ENCODE measurements at places on chromosomes 16 and 17.

- no peak for DNase-seq
These were observed 20.6 kb downstream of the TTYH2 start for GRCh38 chr17:74233937-74234336.

GRCh38 chr17:7988750-7989178, 13.7 kb upstream of the GUCY2D start:
- no peak for DNase-seq

- DNase-seq: no peak
These were observed 135.2 kb downstream of the SHISA9 start for GRCh38 chr16:13036600-13036999.

DNA sequence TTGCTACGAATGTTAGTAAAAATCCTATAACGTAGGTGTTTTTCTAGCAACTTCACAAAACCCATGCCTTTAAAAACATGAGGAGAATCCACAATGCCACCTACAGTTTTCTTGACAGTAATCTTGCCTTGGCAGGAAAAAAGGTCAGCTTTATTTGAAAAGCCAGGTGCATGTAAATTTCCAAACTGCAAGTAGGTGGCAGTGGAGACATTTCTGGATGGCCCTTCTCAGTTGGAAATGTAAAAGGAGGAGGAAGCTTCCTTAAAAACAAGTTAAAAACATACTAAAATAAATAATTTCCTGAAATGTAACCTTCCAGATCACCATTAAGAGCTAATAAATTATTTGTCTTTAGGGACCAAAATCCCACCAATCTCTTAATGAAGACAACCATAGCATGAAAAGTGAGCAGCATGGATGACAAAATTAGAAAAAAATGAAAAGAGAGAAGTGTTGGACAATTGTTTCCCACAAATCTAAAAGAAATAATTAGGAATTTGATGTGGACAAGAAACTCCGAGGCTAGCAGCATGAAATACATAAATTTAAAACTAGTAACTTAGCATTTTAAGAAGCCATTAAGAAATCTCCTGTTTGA, 152.2 kb downstream of the SNX11 start:
- no peak for DNase-seq

DNA sequence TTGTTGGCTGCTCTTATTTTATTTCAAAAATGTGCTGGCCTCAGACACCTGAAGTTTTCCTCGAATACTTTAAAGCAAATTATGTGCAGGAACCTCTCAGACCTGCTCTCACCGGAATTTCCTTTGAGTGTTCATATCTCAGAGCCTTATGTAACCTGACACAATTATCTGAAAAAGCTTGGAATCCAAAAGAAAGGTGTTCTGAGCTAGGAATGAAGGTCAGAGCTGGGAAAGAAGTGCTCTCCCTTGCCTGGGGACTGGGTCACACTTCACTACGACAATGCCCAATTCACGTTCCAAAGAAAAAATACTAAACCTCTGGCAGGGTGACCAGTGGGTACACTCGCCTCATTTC, 6.7 kb upstream of the HSD11B2 start:
- DNase-seq: no peak

- DNase-seq: no peak
These were observed 42.0 kb downstream of the COTL1 start for GRCh38 chr16:84575914-84576313.

DNA sequence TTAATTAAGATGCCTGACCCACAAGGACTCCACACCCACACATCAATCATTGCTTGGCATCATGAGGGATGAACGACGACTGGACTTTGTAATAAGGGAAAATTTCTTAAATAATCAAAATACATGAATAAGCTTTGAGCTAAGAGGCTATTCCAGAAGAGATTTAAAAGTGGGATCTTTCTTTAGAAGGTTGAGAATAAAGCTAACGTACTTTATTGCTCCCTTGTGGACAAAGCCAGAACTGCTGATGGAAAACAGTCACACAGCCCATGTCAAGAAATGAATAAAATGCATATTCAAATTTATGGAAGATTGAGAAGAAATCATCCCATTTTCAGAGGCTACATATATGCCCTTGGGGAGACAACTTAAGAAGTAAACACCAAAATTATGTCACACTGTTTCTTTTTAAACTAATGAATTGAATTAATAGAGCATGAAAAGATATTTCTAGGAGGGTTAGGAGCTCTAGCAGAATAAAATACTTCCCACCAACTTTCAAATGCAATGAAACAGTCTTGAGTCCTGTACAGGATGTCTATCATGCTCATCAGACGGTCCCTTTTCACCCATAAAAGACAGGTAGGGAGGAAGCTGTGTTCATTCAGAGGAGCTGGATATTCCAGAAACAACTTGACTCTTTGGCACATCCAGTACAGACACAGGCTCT, 60.2 kb upstream of the PHOSPHO1 start:
- no peak for DNase-seq

DNA sequence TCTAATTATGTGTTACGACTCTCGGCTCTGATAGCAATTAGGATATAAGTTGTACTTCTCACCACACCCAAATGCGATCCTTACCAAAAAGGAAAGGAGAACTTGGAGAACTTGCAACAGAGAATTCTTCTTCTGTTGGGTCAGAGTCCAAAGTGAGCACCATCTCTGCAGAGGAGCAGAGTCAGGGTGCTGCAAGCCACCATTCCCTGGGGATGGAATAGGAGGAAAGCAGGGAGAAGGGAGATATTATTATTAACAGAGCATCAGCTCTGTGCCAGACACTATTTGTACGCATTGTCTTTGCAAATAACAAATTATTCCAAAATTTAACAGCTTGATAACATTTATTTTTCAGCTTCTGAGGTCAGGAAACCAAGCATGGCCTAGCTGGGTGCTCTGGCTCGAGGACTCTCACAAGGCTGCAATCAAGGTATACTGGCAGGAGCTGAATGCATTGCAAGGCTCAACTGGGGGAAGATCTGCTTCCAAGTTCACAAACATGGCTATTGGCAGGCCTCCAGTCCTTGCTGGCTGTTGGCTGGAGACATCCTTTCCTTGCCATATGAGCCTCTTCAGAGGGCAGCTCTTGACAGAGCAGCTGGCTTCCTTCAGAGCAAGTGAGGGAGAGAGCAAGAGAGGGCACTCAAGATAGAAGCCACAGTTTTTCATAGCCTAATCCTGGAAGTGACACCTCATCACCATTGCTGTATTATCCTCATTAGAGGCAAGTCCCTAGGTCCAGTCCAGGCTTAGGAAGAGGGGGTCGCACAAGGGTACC, 296.2 kb upstream of the CDH5 start:
- no peak for DNase-seq

DNA sequence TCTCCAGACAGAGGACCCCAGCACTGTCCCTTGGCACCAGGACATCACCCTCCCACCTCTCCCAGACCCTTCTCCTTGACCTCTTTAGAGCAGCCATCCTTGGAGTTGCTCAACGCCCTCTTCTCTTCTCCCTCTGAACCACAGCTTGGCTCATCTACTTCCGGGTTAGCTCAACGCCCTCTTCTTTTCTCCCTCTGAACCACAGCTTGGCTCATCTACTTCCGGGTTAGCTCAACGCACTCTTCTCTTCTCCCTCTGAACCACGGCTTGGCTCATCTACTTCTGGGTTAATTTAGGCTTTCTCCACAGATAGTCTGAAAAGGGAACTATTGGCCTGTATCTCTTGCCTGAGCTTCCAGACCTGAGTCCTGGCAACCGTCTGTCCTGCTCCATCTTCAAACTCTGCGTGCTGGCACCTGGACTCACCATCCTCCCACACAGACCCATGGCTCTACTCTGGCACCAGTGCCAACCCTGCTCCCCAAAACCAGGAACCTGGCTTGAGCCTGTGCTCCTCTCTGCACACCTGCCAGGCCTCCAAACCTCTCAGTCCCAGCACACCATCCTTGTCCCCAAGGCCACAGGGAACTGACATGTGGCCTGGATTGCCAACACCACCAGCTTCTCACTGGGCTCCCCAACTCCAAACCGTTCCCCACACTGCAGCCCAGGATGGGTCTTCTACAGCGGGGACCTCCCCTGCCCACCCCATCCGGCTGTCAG, 25.3 kb upstream of the FAAP100 start:
- DNase-seq: no peak

DNA sequence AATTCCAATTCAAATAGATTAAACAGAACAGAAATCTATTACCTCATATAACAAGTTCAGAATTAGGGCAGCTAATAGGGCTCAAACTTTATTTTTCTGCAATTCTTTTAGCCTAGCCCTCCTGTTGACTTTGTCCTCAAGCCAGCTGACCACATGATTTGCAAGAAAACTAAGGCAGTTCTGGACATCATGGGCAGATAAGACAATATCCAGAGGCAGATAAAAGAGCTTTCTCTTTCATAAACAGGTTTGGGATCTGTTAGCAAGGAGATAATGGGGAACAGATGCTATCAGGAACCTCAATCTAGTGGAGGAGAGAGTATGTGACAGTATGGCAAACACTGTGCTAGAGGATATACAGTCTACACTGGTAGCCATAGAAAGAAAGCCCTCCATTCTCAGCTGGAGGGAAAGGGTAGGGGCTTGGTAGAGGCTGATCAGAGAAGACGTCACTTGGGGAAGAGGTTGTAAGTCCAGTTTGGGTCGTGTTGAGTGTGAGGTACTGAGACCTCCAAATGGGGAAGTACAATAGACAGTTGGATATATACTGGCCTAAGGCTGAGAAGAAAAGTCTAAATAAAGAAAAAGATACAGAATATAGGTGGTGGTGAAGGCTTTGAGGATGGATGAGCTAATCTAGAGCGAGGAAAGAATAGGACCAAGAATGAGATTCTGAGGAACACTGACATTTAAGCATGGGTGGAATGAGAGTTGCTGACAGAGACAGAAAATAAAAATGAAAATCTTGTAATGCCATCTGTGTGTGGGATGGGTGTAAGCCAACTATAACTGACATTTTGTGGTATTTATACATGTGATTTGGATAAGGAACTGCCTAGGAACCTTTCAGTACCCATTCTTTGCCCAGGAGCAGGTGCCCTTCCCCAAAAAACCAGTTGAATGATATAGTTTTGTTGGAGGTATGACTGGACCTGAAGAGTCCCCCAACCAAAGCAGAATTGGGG, 67.4 kb downstream of the CYB561 start:
- no peak for DNase-seq

DNA sequence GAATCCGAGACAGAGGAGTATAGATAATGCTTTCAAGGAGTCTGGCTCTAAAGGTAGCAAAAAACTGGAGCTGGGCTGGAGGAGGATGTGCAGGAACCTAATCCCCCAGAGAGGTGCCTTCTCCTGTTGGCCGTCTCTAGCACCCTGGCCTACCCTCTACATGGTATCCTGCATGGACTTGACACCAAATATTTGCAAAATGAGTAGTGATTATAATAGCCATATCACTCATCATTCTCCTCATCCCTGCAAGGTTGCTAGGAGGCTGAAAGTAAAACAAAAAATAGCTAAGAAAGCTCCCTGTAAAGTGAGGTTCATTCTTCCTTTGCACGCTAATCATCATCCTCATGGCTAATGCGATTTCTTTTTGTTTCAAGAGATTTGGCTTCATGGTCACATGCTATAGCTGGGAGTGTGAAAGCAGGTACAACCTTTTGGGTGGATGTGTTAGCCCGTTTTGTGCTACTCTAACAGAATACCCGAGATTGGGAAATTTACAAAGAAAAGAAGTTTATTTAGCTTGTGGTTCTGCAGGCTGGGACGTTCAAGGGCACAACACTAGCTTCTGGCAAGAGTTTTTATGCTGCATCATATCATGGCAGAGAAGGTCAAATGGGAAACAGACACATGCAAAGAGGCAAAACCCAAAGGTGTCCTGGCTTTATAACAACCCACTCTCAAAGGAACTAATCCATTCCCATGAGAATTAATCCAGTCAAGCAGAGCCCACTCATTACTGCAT, 27.1 kb upstream of the CIITA start:
- no peak for DNase-seq
